Right atrium auricular region (tissue), 2 donors: ENCODE measurements at places on chromosomes 11 and 22. TPM values are rescaled to one million over a fixed set of nuclear protein-coding genes. Genes with fewer than 3 reads are reported as not detected.

DNA sequence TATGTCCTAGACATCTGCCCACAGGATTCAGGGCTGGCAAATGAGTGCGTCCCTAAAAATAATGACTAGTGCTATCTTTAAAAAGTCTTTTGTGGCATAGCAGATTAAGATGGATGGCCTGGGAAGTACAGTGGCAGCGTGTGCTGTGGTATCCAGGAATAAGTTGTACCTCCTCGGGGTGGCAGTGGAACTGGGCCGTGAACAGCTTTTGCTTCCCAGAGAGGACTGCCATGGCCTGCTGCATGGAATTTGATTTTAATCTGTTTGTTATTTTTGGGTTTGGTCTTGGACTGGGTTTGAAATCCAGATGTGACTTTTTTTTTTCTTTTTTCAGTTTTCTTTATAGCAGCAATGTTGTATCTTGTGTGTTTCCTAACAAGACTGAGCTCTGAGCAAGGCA, 71.3 kb upstream of the PARVG start:
- peaks cover 26% of the 10 kb centered on the region for H3K4me1 ChIP-seq
- no peak for DNase-seq
- H3K27me3 ChIP-seq = no peaks in the 10 kb centered on the region
- H3K36me3 ChIP-seq = peaks cover 6% of the 10 kb centered on the region
- H3K27ac ChIP-seq = no peak overlapping the region
- H3K4me3 ChIP-seq = no peak overlapping the region

- H3K36me3 ChIP-seq = no peaks in the 10 kb centered on the region
- no peak for DNase-seq
- H3K27ac ChIP-seq = no peak overlapping the region
- H3K4me3 ChIP-seq = no peak overlapping the region
- H3K27me3 ChIP-seq = no peaks in the 10 kb centered on the region
- H3K4me1 ChIP-seq = peaks cover 30% of the 10 kb centered on the region
Observed at GRCh38 chr11:15852179-15852578, 504.2 kb downstream of the SOX6 start.

GRCh38 chr11:106399076-106399511, 321.6 kb downstream of the AASDHPPT start:
- H3K4me1 ChIP-seq = no peaks in the 10 kb centered on the region
- no peaks in the 10 kb centered on the region for H3K27me3 ChIP-seq
- H3K4me3 ChIP-seq = no peak overlapping the region
- H3K27ac ChIP-seq = peak overlapping the region; percentile 16
- H3K36me3 ChIP-seq = no peaks in the 10 kb centered on the region
- DNase-seq = peak; percentile 78

DNA sequence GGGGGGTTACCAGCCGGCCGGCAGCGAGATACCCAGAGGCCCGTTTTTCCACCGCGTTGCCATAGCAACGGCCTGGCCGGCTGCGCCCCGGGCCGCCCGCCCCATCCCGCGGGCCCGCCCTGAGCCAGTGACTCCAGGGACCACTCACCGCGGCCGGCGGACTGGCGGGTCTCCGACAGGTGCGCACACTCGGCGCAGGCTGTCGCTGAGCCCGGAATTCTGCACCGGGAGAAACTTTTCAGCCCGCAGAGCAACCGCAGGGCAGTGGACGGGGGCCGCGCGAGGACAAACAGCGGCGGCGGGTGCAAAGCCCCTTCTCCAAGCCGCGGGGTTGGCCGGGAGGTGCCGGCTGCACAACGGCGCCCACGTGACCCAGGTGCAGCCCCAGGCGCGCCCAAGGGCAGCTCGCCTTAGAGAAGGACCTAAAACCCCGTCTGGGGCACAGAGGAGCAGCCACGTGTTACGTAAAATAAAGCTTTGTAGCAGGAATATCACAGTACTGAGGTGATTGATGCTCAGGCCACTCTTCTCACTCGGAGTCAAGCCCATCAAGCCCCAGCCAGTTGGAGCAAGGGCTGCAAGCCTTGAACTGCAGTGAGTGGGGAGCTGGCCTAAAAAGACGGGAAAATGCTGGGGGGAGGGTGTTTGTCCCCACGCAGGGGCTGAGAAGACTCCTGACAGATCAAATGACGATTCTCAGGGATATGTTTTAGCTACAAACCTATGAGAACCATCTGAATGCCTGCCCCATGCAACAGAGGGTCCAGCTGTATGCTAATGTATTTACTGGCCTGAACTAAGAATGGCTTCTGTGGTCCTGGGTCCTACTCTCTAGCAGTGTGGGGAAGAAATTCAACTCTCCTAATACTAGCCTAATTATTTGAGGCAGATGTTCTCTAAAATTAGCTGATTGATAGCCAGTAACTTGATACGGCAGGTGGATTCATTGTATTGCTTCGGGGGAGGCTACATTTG, at the start of gene STK33:
STK33 (minus strand) TSS at position 294 of the 975 bp plus-strand sequence. CDS start 119,323 bp downstream, outside the sequence.
- peaks cover 11% of the 10 kb centered on the region for H3K4me1 ChIP-seq
- peak within 1 kb of the TSS; percentile 73 for H3K27ac ChIP-seq
- H3K27me3 ChIP-seq = no peaks in the 10 kb centered on the region
- no peaks in the 10 kb centered on the region for H3K36me3 ChIP-seq

GRCh38 chr11:121479698-121480238, 27.0 kb upstream of the SORL1-AS1 start:
- H3K27me3 ChIP-seq = no peaks in the 10 kb centered on the region
- H3K4me1 ChIP-seq = no peaks in the 10 kb centered on the region
- H3K36me3 ChIP-seq = no peaks in the 10 kb centered on the region
- no peak overlapping the region for H3K4me3 ChIP-seq

DNA sequence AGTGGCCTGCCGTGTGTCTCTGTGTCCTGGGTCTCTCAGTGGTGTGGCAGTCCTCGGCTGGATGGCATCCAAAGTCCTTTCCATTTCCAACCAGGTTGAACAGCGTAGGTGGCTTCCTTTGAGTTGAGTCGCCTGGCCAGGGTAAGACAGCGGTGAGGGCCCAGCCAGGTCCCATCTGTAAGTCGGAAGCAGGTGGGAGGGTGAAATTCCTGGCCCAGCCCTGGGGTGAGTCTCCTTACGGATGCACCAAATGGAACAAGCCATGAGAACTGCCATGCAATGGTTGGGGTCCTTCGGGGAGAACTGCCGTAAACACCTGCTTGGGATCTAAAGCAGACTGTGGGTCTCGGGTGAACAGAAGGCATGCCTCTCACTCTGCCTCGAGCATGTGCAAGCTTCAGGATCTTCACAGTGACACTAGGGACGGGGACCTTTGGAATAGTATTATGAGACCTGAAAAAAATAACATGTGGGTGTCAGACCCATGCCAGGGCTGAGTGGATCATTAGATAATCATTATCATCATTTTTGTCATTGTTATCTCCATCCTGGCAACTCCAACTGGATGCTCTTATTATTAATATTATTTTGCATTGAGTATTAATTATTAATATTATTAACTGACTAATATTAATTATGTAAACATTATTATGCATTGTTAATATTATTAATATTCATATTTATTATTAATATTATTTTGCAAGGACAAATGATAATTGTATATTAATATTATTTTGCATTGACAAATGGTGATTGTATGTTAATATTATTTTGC, 57.7 kb upstream of the LINC01488 start:
- no peaks in the 10 kb centered on the region for H3K27me3 ChIP-seq
- H3K4me3 ChIP-seq = no peak overlapping the region
- no peaks in the 10 kb centered on the region for H3K4me1 ChIP-seq

- H3K4me3 ChIP-seq = no peak overlapping the region
- no peaks in the 10 kb centered on the region for H3K36me3 ChIP-seq
- DNase-seq = no peak
- peak overlapping the region; percentile 83 for H3K27ac ChIP-seq
- no peaks in the 10 kb centered on the region for H3K27me3 ChIP-seq
Observed at GRCh38 chr11:64057890-64058289, 22.2 kb downstream of the FLRT1 start.

DNA sequence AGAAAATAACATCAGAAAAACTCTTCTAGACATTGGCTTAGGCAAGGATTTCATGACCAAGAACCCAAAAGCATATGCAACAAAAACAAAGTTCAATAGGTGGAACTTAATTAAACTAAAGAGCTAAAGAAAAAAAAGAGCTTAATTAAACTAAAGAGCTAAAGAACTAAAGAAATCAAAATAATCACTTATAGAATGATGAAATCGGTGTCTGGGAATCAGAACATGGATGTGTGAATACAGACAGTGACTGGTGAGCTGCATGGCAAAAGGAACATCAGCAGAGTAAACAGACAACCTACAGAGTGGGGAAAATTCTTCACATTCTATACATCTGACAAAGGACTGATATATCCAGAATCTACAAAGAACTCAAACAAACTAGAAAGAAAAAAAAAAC, 41.4 kb downstream of the ZNF280B start:
- no peaks in the 10 kb centered on the region for H3K36me3 ChIP-seq
- no peak overlapping the region for H3K4me3 ChIP-seq
- H3K27me3 ChIP-seq = no peaks in the 10 kb centered on the region

DNA sequence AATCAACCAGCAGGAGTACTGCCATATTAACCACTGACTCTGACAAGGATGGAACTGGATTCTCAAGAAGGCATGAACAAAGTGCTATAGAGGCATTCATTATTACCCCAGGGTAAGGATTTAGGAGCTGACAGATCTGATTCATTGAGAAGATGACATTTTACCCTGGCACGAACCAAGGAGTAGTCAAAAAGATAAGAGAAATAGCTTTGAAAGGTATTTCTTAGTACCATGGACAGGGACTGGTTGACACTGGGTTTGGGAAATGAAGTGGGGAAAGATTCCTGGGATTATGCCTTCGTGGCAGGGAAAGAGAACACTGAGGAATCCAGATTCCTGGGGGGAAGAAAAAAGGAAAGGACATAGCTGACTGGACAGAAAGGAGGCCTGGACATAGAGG, 5.1 kb upstream of the SAAL1 start:
- no peaks in the 10 kb centered on the region for H3K36me3 ChIP-seq
- H3K4me1 ChIP-seq = peaks cover 4% of the 10 kb centered on the region
- no peaks in the 10 kb centered on the region for H3K27me3 ChIP-seq
- H3K4me3 ChIP-seq = no peak overlapping the region

DNA sequence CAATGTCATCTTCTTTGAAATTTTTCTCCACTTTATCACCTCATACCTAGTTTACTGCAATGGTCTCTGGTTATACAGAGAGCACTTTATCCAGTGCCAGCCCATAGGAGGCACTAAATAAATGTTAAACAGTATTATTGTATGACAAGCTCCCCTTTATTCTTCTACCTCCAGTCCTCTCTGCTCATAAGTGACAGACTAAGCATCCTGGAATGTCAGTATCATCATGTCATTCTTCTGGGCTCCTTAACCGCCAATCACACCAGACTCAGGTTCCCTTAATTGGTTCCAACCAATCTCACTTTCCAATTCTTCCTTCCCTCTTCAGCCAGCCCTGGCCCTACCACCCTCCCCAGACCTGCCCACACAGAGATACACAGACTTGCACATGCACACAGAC, 93.1 kb downstream of the RPL27A start:
- H3K4me3 ChIP-seq = no peak overlapping the region
- peaks cover 98% of the 10 kb centered on the region for H3K4me1 ChIP-seq
- H3K36me3 ChIP-seq = no peaks in the 10 kb centered on the region
- peak overlapping the region; percentile 88 for H3K27ac ChIP-seq

DNA sequence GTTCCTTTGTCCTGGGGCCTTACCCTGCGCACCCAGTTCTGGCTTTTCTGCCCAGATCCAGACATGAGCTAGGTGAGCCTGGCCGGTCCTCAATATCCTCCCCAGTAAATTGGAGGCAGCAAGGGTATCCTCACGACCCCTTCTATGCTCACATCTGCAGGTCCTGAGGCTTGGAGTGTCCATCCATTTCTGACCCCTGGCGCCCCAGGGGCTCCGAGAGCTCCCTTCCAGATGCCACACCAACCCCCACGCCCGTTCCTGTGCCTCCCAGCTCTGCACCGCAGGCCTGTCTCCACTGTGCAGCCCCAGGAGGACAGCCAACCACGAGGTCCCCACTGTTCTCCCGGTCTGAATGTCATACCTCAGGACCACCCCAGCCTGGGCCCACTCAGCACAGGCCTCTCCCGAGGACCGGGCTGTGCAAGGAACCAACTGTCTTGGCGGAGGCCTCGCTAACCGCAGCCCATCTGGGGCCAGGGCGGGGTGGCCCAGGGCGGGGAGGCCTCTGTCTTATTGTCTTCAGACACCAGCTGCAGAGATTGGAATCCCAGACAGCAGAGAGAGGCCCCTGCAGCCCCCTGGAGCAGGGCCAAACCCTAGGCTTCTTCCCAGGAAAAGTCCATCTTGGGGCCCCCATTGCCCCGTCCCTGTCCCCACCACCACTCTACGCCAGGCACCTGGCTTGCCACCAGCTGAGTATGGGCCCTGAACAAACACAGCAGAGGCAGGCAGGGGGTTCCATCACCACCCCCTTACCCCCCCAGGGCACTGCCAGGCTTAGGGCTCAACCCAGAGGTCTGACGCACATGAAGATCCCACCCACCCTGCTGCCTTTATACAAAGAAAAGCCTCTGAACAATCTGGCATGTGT, 39.3 kb downstream of the ALX4 start:
- no peak for DNase-seq
- no peak overlapping the region for H3K4me3 ChIP-seq
- no peaks in the 10 kb centered on the region for H3K27me3 ChIP-seq
- no peak overlapping the region for H3K27ac ChIP-seq
- H3K4me1 ChIP-seq = no peaks in the 10 kb centered on the region

DNA sequence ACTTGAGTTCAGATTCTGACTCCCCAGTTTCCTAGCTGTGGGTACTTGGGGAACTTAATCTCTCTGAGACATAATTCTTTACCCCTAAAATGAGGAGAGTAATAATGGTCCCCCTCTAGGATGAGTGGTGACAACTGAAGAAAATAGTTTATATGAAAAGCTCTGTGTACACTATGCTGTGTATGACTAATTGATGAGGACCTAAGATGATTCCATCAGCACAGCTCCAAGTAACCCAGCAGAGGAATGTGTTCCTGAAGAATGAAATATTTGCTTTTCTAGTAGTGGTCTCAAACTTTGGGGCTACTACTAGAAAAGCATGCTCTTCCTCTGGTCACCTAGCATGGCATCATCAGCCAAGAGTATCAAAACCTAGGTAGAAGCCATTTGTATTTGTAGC, 217.3 kb upstream of the NARS2 start:
- no peaks in the 10 kb centered on the region for H3K4me1 ChIP-seq
- H3K27me3 ChIP-seq = no peaks in the 10 kb centered on the region
- no peak overlapping the region for H3K27ac ChIP-seq
- H3K36me3 ChIP-seq = no peaks in the 10 kb centered on the region
- DNase-seq = no peak
- H3K4me3 ChIP-seq = no peak overlapping the region

SART1 gene
- total RNA-seq = 42.5 TPM

HEPN1 gene
- not detected for total RNA-seq

SBF1 gene
- total RNA-seq = 41.1 TPM

HIPK3 gene
- total RNA-seq = 142 TPM

ASRGL1 gene
- 0.74 TPM for total RNA-seq

PKNOX2 gene
- 6.9 TPM for total RNA-seq

NLRP14 gene
- not detected for total RNA-seq

DGCR6 gene
- total RNA-seq = 2.9 TPM
